ENCODE measurements at places on chromosomes 16 and 17.

DNA sequence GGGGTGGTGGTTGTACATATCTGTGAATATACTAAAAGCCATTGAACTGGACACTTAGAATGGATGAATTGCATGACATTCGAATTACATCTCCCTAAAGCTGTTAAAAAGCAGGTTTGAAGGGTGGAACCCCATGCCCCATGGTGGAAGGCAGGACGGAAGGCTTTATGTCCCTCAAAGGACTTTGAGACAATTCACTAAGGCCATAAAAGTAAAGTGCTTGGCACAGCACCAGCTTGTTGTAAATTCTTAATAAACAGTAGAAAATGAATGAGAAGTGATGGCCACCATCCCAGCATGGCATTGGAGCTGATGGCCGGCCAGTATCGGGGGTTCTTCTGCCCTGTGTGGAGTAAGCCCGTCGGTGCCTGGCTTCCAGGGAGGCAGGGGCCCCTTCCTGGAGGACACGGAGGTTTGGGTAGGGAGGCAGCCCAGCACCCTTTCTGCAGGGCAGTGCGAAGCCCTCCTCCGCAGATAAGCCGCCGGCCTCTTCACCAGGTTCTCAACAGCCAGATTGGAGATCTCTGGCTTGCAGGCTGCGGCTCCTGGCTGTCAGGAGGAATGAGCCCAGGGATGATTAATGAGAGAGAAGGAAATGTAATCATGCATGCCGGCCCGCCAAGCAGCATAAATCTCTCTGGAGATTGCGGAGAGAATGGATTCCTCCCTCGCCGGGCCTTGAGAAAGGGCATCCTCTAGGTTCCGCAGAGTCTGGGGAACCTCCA, 346.9 kb downstream of the FOXL1 start:
- no peak for DNase-seq

DNA sequence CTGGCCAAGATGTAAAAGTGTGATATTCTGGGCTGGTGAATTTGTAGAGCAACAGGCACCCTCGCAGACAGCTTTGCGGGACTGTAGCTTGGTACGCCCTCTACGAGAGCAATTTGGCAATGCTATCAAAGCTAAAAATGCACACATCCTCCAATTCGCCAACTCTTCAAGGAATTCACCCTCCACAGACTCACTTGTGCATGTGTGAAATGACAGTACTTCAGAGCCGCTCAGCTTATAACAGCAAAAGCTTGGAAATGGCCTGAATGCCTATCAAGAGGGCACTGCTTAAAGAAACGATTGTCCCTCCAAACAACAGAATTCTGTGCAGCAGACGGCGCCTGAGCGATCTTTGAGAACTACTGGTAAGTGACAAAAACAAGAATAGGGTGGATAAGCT, 130.8 kb downstream of the SDK2 start:
- no peak for DNase-seq

- no peak for DNase-seq
Observed at GRCh38 chr17:29560316-29560715, 6.5 kb downstream of the ABHD15 start.

DNA sequence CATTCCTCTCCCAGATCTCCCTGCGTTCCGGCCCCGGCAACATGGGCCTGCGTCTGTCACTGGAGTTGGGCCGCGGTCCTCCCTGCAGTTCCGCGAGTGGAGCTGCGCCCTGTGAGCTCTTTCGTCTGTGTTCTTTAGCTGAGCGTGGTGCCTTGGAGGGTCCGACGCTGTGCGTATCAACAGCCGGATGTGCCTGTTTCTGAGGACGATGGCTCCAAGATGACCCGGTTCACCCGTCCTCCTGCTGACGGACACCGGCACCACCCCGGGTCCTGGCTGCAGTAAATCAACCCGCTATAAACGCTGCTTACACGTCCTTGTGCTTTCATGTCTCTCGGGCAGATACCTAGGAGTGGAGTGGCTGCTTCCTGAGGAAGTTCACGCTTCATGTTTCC, 44.8 kb upstream of the GNG13 start:
- DNase-seq: no peak

GRCh38 chr17:55219459-55219858, 45.3 kb upstream of the HLF start:
- no peak for DNase-seq

GRCh38 chr17:77365584-77366186, 224.9 kb downstream of the SEC14L1 start:
- DNase-seq: no peak

- DNase-seq: no peak
Observed at GRCh38 chr17:78272181-78272913, 40.9 kb downstream of the TMEM235 start.

- DNase-seq: no peak
Observed at GRCh38 chr16:81836279-81837054, 57.4 kb downstream of the PLCG2 start.

GRCh38 chr16:67525176-67525860, 3.3 kb upstream of the RIPOR1 start:
- no peak for DNase-seq

- no peak for DNase-seq
Observed at GRCh38 chr17:77332981-77333685, 192.4 kb downstream of the SEC14L1 start.

DNA sequence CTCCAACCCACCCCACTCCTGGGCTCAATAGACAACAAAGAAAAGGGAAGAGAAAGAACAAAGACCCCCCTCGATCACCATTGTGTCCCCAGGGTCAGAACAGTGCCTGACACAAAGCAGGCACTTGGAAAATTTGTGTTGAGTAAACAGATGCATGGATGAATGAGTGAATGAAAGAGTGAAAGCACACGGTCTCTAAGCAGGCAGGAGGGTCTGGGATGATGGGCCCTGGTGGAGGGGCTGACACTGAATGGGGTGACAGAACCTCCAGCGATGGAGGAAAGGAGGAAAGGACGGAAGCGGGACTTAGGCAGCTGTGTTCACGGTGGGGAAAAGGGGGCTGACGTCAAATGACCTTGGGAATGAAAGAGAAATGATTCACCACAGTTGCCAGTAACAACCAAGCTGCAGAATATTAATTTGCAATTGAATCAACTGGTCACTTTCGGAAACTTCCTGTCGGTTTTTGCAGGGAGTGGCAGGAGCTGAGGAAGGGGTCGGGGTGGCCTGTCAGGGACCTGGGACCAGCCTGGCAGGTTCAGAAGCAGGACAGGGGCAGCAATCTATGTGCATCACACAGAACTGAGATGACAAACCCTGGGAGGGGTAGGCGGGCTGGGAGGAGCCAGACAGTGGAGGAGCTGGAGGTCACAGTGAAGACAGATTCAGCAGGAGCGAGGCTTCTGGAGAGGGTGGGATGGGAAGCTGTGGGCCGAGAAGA, 6.7 kb upstream of the GAST start:
- no peak for DNase-seq

DNA sequence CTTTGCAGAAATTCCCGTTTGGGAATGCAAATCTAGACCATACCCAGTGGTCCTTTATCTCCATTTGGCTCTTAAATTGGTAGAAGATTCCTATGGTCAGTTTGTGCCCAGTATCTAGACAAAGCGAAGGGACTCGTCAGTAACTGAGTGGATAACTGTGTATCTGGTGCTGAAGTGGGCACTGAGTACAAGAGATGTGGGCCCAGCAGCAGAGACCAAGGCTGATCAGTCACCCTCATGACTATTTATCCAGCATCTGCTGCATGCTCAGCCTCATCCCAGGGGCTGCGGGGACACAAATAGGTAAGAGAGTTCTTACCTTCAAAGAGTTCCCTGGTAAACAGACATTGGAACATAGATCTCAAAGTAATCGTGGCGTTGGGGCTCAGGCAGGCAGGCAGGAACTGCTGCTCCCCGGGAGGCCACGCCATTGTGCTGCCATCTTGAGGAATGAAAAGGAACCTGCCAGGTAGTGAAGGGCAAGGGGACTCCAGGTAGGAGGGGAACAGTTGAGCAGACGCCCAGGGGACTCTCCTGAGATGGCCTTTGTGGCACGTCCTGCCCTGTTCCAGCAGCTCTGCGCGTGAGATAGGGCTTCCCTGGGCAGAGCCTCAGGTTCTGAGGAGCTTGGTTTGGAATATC, 10.3 kb downstream of the NT5M start:
- no peak for DNase-seq

DNA sequence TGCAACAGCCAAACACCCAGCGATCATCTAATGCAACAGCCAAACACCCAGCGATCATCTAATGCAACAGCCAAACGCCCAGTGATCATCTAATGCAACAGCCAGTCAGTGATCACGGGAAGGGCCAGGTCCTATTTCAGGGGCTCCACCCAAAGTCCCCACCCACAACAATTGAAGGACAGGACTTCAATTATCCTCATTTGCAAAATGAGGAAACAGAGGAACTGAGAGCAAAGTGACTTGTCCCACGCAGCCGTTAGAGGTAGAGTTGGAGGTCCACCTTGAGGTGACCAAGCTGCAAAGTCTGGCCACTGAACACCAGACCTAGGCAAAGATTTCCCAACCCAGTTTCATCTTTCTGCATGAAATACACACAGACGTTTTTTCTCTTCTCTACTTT, 3.7 kb downstream of the ZG16B start:
- DNase-seq: no peak

DNA sequence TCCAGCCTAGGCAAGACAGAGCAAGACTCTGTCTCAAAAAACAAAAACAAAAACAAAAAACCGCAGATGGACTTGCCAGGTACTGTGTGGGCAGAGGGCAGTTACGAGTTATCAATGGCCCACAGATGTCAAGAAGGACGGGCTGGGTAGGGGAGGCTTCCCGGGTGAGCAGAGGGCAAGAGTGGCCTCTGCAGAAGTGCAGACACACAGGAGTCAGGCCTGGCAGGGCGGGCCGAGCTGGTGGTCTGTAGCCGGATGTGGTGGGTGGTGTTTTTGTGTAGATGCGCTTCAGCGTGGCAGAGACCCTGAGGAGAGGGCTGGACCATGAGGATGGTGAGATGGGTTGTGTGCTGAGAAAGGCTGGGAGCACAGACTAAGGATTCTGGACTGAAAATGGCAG, 44.9 kb upstream of the KDM6B start:
- no peak for DNase-seq

GRCh38 chr16:87742781-87743490, 22.9 kb downstream of the KLHDC4 start:
- no peak for DNase-seq

DNA sequence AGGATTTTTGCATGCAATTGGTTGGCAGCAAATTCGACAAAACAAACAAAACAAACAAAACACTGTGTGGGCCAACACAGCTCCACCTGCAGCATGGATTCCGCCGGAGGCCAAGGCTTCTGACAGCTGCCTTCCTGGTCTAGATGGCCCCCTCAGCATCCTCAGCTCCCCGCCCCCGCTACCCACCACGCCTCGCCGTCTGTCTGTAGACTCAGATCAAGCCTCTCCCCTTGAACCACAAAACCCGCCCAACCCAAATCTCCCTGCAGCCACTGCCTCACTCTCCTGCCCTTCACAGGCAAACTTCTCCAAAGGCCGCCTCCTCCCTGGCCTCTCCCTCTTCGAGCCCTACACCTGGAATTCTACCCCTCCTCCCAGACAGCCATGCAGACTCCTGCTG, 57.9 kb downstream of the RTN4RL1 start:
- no peak for DNase-seq

DNA sequence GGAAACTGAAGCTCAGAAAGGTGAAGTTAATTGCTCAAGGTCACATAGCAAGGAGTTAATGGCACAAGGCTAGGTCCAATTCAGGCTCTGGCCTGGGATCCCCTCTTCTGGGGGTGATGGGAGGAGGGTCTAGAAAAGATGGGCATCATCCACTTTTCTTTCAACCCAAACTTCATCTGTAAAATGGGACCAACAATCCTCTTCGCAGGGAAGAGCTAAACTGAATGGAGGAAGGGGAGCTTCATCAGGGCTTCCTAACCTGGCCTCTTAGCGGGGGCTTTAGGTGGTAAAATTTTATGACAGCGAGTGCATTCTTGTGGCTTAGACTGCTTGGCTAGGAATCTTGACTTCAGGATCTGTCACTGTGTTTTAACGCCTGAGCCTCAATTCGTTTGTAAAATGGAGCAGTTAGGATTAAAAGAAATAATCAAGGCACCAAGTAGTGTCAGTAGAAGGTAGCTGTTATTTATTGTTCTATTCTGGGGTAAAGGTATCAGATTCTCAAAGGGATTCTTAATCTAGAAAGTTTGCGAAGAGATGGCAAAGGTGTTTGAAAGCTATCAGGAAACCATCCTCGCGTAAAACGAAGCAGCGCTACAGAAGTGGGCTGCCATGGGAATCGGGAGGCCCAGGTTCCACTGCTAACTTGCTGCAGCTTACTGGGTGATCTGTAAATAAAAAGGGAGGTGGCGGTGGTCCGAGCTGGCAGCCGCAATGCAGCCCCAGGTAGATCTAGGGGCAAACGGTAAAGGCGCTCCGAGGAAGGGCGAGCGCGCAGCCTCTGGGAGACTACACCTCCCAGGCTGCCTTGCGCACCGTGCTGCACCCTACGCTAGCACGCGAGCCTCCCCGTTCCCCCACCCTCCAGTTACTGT, 1.5 kb upstream of the SRCAP start:
- DNase-seq: no peak

GRCh38 chr17:15513058-15513791, 45.8 kb upstream of the CDRT4 start:
- DNase-seq: no peak

DNA sequence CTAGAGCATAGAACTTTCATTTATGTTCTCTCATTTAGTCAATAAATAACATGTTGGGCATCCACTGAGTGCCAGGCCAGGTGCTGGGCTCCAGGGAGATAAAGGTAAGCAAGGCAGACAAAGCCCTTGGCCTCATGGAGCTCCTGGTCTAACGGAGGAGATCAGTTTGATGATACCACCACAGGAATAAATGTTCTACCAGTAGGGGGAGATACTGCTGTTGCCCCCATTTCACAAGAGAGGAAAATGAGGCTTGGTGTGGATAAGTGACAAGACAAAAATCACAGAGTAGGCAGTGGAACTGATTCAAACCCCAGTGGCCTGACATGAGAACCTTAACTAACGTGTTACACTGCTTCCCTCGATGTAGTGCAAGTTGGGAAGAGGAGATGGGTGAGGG, 80.4 kb upstream of the ERCC4 start:
- no peak for DNase-seq
